ENCODE measurements at places on chromosomes 7 and 10.

GRCh38 chr10:43781480-43782361, 133.0 kb upstream of the ZNF32 start:
- no peak for DNase-seq

GRCh38 chr10:99612167-99612831, 7.9 kb downstream of the SLC25A28 start:
- no peak for DNase-seq

- DNase-seq, result no peak
Measured at GRCh38 chr7:104956753-104957450, 57.1 kb upstream of the KMT2E start.

DNA sequence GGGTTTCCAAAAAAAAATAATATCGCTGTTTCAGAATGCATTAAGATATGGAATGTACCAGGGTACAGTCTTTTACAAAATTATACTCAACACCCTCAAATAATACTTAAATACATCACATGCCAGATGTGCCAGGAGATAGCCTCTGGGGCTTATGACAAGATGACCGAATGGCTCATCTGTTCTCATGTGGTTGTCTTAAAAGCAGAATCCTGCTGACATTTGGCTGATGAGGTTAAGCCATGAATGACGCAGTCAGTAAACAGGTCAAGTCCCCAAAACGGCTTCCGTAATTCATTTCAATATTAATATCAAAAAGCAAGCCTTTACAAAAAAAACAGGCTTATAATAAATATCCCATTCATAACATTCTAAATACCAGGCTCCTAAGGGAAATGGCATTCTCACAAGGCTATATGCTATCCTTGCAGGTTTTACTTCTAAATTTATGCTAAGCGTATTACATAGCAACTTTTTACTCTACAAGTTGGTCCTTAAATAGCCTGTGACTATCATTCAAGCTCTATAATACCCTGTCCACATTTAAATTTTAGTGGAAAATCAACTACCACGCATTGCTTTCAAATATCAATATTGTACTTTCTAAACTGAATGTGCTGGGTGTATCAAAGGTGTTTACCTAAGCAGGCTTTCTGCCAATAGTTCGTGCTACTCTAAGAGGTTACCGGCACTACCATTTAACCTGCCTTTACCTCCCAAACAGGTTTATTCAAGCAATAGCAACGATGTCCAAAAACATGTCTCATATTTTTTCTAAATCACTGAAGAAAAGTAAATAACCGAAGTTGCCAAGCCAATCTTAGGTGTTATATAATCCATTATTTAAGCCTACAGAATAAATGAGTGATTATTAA, 15.6 kb downstream of the SMURF1 start:
- DNase-seq, result no peak

DNA sequence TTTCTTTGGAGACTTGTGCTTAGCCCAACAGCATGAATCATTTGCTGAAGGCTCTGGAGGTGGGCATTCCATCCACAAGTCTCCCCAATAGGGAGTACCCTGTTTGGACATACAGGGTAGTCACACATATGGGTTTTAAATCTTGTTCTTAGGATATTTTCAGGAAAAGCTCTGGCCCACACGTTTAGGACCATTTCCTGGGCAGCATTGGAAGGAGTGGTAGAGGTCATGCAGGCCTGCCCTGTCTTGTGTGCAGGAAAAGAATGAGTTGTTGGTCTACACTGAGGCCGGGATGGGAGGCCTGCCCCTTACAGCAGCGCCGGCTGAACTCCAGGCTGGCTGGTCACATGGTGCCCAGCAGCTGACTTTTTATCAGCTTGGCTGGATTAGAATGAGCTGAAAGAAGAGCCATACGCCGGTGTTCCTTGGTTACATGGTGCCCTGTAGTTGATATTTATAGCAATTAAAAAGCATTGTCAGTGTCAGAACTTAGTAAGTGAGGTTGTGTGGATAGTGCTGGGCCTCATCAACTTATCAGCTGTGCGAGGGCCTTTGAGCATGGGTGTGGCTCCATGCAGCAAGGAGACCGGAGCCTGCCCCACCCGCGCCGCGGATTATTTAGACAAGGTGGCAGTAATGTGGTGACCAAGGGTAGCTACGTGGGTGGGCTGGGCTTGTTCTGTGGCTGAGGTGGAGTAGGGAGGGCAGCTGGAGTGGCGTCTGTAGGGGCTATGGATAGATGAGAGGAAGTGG, 28.6 kb downstream of the OGDH start:
- no peak for DNase-seq

- no peak for DNase-seq
Measured at GRCh38 chr10:105952153-105952552, 1212.4 kb downstream of the SORCS1 start.

DNA sequence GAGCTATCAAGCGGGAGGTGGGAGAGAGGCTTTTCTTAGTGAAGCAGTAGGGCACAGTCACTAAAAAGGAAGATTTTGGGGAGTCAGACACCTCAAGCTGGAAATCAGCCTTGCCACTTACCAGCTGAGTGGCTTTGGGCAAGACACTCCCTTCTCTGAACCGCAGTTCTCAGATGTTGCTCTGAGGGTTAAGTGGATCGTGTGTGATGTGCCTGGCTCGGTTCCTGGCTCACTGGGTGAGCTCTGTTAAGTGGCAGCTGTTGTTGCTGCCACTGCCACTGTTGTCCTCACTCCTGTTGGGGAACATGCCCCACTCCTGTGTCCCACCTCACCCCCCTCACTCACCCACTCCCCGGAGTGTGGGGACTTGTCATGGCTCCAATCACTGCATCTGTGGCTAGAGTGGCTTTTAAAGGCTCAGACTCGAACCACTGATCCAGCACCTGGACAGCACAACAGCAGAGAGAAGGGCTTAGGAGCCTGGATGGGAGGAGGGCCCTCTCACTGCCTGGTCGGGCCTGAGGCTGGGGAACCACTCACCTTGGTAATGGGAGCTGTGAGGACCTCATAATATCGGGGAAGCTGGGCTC, 20.0 kb downstream of the PYROXD2 start:
- DNase-seq, result no peak

- no peak for DNase-seq
Measured at GRCh38 chr7:16369855-16370254, 51.5 kb downstream of the CRPPA start.

GRCh38 chr10:14838582-14839304, 637 bp downstream of the HSPA14 start:
- peak; percentile 13 for DNase-seq

GRCh38 chr7:142457146-142457703, 199.4 kb upstream of the PRSS58 start:
- no peak for DNase-seq

GRCh38 chr7:73936967-73937366, 76.0 kb downstream of the TMEM270 start:
- no peak for DNase-seq

DNA sequence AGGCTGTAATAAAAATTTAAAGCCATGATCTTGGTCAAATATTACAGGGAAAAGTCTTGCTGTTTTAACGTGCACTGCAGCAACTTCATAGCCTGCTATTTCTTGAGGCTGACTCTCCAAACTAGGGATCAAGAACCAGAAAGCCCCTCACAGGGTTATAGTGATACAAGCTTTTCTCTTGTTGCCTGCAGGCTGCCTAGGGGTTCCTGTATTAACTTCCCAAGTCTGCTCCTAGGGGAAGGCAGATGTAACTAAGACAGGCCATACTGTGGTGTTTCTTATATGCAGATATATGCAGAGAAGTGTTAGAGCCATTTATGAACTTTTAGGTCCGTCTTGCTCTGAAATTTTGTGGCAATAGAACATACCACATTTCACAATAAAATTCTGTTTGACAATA, 175.7 kb downstream of the FOXP2 start:
- DNase-seq, result no peak

DNA sequence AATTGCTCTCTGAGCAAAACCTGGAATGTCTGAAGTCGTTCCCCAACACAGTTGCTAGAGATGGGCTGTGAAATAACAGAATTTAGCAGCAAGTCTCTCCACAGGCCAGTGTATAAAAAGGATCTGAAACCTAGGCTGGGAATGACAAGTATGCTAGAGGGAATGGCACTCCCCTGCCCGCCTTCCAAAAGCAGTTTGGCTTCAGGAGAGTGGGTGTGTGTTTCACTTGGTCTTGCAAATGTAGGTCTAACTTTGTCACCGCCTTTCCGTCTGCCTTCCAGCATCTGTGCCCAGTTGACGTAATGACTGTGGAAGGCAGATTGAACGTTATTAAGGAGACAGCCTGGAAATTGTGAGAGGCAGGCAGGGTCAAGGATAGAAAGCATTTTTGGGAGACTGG, 18.0 kb upstream of the MTURN start:
- DNase-seq, result no peak

DNA sequence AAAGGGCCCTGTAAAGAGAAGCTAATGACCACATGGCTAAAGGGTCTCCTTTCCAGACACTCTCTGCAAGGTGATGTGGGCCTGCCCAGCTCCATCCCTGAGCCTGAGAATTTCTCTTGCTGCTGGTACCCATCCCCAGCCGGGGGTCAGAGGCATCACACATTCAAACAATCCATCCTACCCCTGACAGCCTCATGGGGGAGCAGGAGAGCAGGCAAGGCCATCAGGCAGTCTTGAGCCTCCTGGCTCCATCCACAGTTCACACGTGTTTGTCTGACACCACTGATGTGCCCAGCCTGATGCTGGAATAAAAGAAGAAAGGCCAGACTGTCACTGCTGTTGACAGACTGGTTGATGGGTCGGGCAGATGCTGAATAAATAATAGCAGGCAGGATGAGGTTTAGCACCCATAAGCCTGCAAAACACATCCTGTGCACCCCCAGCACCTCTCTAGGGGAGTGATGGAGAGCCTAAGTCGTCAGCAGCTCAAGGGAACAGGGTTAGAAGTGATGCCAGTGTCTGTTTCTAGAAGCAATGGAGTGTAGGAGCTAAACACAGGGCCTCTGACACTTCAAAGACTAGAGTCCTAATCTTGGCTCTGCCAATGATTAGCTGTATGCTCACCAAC, 43.5 kb downstream of the TLL2 start:
- no peak for DNase-seq

DNA sequence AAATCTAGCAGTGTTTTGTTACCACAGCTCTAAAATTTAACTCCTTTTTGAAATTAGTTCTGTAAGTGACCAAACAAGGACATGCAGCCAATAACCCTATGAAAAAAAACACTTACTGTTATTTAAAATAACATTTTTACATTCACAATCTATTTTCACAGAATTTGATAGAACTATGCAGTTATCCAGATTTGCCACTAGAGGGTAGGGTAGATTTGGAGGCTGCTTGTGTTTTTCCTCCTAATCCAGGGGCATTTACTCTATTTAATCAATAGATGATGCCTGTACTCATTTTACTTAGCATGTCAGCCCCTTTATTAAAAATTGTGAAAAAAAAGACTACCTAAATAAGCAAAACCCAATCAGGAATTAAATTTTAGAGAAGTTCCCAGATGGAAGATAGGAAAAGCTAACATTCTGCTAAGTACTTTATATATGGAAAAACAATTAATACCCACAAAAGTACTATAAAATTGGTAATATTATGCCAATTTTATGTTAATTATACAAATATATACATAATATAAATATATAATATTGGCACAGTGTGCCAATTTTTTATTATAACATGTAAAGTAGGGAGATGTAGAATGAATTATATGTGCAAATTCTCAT, 18.1 kb upstream of the LIPK start:
- DNase-seq, result no peak

DNA sequence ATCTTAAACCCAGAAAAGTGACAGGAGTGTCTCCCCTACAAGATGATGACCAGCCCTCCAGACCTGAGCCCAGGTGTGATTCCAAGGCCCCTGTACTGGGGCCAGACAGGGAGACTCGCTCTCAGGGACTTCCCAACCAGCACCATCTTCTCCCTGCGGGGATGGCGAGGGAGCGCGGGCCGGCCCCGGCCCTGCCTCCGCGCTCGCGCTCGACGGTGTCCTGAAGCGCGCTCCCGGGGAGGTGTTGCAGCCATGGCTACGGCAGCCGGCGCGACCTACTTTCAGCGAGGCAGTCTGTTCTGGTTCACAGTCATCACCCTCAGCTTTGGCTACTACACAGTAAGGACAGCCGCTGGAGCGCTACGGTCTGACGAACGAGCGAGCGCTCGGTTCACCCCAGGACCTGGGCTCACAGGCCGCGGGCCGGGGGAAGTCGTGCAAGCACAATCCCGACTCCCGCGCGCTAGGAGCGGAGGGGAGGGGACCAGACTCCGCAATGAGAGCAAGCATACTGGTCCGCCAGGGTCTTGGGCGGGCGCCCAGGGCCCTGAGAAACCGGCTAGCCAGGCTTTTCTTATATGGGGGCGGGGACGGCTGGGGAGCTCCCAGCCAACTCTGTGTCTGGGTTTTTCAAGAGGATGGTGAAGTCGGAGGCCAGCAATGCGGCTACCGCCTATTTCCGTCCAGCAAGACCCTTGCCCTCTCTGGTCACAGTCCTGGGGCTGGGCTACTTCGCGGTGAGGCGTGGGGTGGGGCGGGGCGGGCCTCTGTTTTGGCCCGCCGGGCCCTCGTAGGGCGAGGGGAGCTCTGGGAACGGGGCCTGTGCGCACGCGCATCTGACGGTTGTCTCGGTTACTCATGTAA, at the start of gene TMEM254:
Gene TMEM254 (plus strand): TSS at position 218 of the 864 bp plus-strand sequence. CDS start 35 bp downstream, at position 253.
- DNase-seq, result peak; percentile 69

GRCh38 chr10:15735763-15736162, 16.0 kb upstream of the ITGA8 start:
- no peak for DNase-seq

DNA sequence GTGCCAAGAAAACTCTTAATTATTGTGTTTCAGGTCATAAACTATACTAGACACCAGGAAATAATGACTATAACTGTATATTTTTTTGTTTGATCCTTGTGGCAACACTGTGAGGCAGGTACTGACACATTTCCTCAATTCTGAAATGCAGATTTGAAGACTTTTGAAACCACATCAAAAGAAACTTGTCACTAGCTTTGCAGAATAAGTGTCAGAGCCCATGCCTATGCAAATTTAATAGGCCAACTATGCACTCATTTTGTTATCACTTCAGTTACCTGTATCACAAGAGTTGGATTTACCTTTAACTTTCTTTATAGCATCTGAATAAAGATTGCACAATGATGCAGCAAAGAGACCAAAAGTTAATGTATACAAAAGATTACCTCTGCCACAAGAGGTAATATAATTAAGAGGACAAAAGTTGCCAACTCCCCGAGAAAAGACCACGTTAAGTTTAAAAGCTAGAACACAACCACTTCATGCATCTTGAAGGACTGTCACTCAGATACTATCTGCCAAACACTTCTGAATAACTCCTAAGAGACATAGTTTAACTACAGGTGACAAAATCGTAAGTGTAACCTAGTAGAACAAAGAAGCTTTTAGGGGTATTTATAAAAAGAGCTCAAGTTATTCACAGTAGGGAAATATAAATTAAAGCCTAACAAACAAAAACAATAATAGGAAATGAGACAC, 80.5 kb downstream of the ELAPOR2 start:
- no peak for DNase-seq

DNA sequence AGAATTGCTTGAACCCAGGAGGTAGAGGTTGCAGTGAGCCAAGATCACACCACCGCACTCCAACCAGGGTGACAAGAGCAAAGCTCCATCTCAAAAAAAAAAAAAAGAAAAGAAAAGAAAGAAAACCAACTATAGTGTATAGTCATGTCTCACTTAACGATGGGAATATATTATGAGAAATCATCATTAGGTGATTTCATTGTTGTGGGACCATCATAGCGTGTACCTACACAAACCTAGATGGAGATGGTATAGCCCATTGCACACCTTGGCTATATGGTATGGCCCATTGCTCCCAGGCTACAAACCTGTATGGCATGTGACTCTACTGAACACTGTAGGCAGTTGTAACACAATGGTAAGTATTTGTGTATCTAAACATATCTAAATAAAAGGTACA, 8.5 kb upstream of the GALNT11 start:
- no peak for DNase-seq

GRCh38 chr7:28076423-28077200, 104.0 kb downstream of the JAZF1 start:
- DNase-seq, result no peak

GRCh38 chr7:6730343-6730633, 23.5 kb upstream of the ZNF12 start:
- no peak for DNase-seq

All from activated CD8-positive, alpha-beta memory T cell treated with anti-CD3 and anti-CD28 coated beads for 1 hour (primary cell).